ENCODE measurements at places on chromosomes 13 and 19. TPM values are rescaled to one million over a fixed set of nuclear protein-coding genes. Genes with fewer than 3 reads are reported as not detected.

The KCNJ14 gene
- total RNA-seq, result 1.0 TPM

The DIRAS1 gene
- 4.3 TPM for total RNA-seq

The FCHO1 gene
- total RNA-seq, result 19.2 TPM

The LAIR2 gene
- total RNA-seq, result not detected

The CCDC159 gene
- total RNA-seq, result 5.8 TPM

The SIAH3 gene
- not detected for total RNA-seq

The F10 gene
- total RNA-seq, result not detected

The CCDC169 gene
- total RNA-seq, result 0.35 TPM

The NRTN gene
- 0.48 TPM for total RNA-seq

The PCDH8 gene
- total RNA-seq, result not detected

The CYP4F12 gene
- total RNA-seq, result 1.7 TPM

All from A549 treated with CORT108297 at 1 μM for 4 hours (cell line).